ENCODE measurements at places on chromosomes 16 and 17.

GRCh38 chr17:49848019-49848473 is at the start of gene TAC4:
TSS of gene TAC4 (minus strand) at chr17:49848069. CDS start at chr17:49848017, 52 bp downstream.
- no peak for DNase-seq

GRCh38 chr16:68444056-68444657 is 4.2 kb downstream of the SMPD3 start:
- no peak for DNase-seq

- DNase-seq = no peak
Measured at GRCh38 chr16:52568983-52569690, 22.2 kb upstream of the TOX3 start.

DNA sequence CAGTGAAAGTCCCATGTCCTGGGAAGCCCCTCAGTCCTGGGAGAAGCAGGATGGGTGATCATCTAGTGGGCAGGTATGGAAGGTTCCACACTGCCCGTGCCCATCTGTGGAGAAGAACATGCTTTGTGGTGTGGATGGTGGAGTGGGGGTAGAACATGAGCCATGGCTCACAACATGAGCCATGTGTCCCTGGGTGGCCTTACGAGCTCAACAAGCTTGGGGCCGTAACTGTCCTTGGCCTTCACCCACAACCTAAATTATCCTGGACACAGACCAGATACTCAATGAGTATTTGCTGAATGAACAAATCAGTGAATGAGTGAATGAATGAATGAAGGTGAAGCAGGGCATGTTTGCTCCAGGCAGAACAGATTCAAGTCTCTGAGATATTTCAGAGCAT is 13.5 kb downstream of the SOX8 start:
- DNase-seq = no peak

- DNase-seq = no peak
Measured at GRCh38 chr17:56593086-56593645, 333 bp upstream of the NOG start.

- DNase-seq = no peak
Measured at GRCh38 chr16:23857256-23857880, 21.6 kb downstream of the PRKCB start.

DNA sequence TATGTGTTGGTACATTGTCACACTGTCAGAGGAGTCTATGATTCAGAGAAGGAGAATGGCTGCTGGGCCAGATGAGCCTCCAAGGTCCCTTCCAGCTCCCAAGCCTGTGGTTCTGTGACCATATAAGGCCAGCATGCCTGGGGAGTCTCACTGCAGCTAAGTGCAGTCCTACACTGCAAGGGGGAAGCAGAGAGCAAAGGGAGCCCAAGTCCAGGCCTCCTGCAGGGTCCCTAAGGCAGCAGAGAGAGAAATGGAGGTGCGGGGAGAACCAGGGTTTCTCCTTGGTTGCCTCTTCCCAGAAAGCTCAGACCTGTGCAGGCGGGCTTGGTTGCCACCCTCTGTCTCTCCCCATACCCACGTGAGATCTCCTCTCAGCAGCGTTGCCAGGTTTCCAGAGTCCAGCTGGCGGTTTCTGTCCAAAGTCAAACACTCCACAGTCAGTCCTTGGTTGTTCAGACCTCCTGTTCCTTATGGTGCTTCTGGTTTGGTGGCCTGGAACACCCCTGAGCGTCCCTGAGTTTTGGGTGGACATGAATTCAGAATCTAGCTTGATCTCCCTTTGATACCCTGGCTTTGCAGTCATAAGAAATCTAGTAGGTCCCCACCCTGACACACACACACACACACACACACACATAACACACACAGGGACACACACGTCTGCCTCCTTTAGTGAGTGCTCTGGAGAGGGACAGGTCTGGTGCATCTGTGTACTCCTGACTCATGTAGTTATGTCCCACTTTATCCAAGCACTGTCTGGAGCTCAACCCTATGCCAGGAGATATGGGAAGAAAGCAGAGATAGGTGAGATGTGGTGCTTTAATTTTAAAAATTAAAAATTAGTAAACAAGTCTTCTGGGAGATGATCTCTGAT is 78.8 kb downstream of the GNAO1 start:
- no peak for DNase-seq

- DNase-seq = no peak
Measured at GRCh38 chr16:19559242-19559910, 3.9 kb downstream of the VPS35L start.

- DNase-seq = no peak
Measured at GRCh38 chr16:12119037-12119436, 142.5 kb downstream of the SNX29 start.

DNA sequence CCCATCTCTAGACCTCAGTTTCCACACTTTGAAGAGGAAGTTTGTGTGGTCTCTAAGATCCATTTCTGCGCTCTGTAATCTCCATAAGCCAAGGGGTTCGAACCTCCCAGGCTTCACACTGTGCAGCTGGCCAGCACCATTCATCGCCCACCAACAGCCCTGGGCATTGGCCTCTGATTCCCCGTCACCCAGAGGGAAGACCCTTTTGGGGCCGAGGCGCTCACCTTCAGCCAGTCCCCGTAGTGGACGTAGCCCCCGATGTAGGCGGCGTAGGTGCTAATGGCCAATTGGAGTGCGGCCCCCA is 678 bp downstream of the TMEM101 start:
- no peak for DNase-seq

GRCh38 chr17:1566505-1567199 is 4.1 kb upstream of the PITPNA start:
- DNase-seq = no peak

DNA sequence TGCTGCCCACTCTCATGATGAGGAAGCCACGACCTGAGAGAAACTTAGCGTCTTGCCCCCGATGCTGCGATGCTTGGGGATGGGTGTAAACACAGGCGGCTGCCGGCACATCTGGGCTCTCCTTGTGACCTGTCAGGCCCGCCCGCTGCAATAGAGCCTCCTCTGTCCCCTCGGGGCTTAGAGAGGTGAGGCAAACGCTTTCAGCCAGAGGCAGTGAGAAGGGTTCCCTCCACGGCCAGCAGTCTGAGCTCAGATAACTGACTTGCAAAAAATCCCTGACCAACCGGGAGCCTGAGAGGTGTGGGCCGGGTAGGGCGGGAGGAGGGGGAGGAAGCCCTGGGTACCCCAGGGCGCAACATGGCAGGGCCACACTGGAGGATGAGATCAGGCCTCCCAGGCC is 260.6 kb downstream of the C16orf95 start:
- no peak for DNase-seq

DNA sequence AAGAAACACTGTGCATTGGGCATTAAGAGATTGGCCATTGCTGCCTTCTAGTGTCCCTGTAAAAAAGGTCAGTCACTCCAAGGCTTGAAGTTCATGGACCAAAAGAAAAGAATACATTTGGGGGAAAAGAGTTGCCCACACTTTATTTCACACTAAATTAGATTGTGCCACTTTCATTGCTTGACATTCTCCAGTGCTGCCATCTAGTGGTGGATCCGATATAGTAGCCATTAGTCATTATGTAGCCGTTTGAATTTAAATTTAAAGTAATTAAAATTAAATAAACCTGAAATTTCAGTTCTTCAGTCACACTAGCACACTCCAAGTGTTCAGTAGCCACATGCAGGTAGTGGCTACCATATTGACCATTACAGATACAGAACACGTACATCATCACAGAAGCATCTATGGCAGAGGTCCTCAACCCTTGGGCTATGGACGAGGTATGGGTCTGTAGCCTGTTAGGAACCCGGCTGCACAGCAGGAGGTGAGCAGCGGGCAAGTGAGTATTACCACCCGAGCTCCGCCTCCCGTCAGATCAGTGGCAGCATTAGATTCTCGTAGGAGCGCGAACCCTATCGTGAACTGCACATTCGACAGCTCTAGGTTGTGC is 21.9 kb upstream of the CDH5 start:
- no peak for DNase-seq

DNA sequence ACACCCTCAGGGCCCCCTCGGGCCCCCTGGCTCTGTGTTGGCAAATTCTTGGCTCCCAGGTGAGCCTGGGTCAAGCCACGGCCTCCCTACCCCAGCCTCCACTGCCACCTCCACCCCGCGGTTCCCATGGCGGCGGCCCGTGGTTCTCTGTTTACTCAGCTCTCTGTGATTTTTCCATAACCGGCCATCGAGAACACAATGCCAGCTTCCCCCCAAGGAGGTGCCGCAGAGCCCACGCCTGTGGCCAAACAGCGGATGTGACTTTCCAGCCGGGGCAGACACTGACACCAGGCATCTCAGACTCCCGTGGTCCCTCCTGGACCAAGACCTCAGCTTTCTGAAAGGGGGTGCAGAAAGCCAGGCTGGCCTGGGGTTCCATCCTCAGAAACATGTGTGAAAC is 21.6 kb upstream of the ATP2A3 start:
- DNase-seq = no peak

- DNase-seq = no peak
Measured at GRCh38 chr17:1612400-1612799, 16.2 kb downstream of the SLC43A2 start.

- DNase-seq = no peak
Measured at GRCh38 chr17:68829211-68829610, 126.0 kb downstream of the ABCA8 start.

DNA sequence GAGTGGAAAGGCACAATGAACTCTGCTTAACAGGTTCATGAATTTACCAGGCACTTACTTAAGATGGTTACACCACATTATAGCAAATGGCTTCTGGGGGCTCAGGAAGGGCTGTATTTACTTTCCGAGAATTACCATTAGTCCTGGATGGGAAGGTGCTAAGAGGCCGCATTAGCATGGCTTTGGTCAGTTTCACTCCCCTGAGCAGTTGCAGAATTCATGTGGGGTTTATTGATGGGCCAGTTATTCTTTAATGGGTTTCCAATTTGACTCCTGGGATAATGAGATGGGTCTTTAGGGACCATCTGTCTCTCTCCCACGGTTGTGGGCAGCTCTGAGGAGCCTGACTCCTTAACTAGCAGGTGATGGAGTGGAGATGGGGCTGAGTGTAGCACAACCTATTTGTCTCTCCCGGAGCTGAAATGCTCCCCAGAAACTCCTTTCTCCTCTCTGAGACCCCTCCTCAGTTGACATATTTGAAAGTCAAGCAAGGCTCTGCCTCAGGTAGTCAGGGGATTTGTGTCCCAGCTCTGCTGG is 652.5 kb downstream of the HS3ST4 start:
- no peak for DNase-seq

DNA sequence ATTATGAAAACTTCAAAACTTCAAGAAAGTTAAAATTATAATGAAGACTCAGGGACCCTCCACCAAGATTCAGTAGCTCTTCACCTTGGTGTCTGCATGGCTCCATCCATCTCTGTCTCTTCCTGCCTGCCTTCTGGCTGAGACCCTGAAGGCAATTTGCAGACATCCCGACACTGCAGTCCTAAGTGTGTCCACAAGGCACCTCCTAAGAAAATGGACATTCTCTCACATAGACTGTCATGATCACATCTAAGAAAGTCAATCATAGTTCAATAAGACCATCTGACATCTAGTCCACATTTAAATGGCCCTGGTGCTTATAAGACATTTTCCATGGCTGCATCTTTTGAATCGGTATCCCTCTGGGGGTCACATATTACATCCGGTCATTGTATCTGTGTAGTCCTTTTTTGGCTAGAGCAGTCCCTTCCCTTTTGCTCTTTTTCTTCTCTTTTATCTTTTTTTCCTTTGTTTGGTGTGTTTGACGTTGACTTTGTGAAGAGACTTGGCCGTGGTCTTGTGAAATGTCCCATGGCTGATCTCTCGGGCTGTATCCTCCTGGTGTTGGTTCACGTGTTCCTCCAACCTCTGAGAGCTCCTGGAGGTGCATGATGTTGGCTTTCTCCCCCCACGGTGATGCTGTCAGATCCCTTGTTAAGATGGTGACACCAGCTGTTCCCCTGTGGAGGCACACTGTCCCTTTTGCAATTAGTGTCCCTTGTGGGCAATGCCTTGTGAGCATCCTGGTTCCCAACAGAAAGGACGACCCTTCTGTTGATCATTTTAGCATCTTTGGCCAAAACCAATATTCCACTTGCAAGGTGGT is 5.0 kb upstream of the TNFRSF13B start:
- no peak for DNase-seq

GRCh38 chr16:80345701-80346100 is 195.1 kb upstream of the DYNLRB2 start:
- DNase-seq = no peak

DNA sequence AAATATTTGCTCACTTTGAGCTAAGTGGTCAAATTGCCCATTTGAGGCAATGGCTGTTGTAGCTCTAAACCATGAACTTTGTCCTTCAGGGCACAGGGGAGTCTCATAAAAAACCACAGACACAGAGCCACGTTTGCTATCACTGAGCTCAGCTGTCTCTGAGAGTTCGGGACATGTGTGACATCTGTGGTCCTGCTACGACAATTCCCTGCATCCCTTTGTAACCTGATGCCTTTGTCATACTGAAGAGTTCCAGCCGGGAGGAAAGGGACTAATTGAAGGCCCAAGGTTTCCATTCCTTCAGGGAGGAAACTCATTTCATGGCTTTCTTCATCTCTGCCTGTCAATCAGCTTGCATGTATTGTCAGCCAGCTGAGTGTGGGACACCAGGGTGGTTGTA is 599.4 kb upstream of the CDH5 start:
- DNase-seq = no peak

GRCh38 chr16:66116163-66117002 is 250.1 kb upstream of the CDH5 start:
- DNase-seq = no peak

- no peak for DNase-seq
Measured at GRCh38 chr17:27495460-27495859, 39.2 kb downstream of the KSR1 start.

GRCh38 chr16:75086281-75086680 is 30.3 kb downstream of the LDHD start:
- no peak for DNase-seq

GRCh38 chr16:3525951-3526350 is 25.1 kb downstream of the CLUAP1 start:
- no peak for DNase-seq

DNA sequence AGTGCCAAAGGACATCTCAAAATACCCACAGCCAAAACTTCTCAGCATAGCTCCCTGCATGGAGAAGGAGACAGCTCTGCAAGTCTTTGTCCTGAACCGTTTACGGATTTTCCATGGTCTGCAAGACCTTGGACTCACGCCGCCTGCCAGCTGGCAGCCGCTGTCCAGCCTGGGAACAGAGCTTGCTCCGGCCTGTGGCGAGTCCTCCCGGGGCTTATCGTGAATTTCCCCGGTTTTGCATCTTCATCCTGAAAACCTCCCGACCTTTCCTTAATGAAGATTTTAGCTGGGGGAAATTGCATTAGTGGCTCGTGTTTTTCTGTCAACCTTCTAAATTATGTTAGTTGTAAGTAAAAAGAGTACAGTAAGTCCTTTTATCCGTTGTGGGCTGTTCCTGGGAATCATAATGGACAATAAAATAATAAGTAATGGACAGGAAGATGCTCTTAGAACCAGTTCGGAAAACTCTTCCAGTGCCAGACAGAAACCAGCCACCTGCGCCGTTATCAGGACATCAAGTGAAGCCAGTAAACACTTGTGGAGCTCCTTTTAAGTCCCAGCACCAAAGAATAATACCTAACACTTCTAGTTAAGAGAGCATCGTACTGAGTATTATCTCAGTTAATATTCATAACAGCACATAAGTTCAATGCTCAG is 112.4 kb upstream of the NOL11 start:
- DNase-seq = no peak
